ENCODE measurements at places on chromosomes 6 and 20.

DNA sequence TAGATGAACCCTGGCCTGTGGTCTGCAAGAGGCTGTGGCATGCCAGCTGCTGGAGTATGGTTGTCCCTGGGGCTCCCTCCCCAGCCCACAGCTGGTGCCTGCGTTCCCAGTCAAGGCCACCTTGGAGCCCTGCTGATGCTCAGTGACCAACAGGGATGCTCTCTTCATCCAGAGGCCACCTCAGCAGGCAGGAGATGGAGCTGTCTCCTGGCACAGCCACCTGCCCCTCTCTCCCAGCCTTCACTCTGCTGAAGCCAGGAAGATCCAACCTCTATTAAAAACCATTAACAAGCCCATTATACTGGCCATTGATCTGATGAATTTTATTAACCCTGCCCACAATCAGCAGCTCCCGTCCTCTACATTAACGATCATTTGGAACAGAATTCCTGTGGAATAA is 40.4 kb downstream of the ADTRP start:
- DNase-seq, result no peak

- no peak for DNase-seq
Observed at GRCh38 chr6:40882323-40882997, 156.6 kb downstream of the UNC5CL start.

- DNase-seq, result no peak
Observed at GRCh38 chr6:25085756-25086155, 150.0 kb upstream of the RIPOR2 start.

DNA sequence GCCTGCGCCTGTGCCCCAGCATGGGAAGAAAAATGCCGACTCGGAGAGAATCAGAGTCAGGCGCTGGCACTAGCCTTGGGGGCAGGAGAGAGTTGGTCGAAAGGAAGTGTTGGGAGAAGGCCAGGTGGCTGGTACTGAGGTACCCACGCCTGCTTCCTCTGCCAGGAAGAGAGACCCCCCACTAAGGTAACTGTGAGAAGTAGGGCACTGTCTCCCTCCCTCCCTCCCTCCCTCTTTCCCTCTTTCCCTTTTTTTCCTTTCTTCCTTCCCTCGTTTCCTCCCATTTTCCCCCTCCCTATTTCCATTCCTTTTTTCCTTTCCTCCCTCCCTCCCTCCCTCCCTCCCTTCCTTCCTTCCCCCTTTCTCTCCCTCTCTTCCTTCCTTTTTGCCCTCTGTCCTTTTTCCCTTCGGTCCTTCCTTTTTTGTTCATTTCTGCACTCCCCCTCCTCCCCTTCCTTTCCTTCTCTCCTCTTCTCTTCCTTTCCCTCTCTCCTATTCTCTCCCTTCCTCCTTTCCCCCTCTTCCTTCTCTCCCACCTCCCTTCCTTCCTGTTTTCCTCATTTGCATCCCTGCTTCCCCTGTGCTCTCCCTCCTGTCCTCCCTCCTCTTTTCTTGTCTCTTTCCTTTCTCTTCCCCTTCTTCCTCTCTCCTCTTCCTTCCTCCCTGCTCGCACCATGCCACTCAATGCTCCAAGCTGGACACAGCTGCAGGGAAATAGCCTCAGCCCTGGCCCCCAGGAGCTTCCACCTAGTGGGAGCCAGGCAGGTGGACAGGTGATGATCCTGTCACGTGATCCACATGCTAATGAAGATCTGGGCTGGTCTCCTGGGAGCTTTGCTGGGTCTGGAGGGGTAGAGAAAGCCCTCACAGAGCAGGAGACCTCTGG is 148.0 kb downstream of the DHX35 start:
- no peak for DNase-seq

GRCh38 chr6:16481697-16482399 is 243.5 kb downstream of the GMPR start:
- peak; percentile 42 for DNase-seq

GRCh38 chr6:87393026-87393622 is 14.6 kb upstream of the CFAP206 start:
- DNase-seq, result no peak

- DNase-seq, result no peak
Observed at GRCh38 chr20:12159261-12159660, 241.6 kb downstream of the BTBD3 start.

DNA sequence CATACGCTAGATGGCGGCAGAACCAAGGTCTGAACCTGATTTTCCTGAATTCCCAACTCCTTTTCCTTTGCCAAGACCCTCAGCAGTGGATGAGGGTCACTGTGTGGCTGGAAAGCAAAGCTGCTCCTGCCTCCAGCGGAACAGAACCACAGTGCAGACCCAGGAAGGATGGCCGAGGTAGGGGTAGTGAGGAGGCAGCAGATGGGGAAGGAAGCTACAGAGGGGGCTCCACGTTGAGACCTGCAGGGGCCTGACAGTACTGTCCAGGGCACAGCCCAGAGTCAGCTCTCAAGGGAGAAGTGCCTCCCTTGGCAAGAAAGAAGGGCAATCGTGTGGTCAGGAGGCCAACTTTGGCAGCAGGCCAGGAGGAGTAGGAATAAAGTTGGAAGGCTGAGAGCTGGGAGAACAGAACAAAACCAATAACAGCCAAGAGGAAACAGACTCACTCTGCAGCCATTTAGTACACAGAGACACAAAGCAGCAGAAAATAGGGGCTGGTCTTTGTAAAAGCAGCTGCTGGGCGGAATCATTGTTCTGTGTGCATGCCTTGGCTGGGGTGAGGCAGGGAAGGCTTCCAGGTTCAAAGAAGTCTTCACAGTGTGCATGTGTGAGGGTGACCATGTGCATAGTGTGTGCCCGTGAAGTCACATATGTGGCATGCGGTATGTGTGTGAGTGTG is 3.1 kb downstream of the GABRR2 start:
- DNase-seq, result no peak

- no peak for DNase-seq
Observed at GRCh38 chr6:131167773-131168172, 32.5 kb downstream of the AKAP7 start.

DNA sequence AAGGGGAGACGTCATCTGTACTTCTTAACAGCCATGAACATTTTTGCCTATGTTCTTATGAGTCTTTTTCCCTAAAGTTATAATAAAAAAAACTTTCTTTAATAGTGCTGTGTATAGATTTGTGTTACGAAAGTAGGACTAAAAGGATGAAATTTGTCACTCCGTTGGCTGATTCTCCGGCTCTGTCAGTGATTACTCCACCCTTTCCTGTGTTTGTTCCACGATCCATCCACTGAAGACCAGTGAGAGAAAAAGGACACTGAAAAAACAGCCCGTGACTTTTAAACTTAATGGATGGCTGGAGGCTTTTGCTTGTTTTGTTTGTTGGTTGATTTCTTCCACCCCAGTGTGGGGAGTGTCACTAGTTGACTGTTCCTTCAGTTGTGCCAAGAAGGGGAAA is 232.0 kb upstream of the NOX3 start:
- DNase-seq, result no peak

DNA sequence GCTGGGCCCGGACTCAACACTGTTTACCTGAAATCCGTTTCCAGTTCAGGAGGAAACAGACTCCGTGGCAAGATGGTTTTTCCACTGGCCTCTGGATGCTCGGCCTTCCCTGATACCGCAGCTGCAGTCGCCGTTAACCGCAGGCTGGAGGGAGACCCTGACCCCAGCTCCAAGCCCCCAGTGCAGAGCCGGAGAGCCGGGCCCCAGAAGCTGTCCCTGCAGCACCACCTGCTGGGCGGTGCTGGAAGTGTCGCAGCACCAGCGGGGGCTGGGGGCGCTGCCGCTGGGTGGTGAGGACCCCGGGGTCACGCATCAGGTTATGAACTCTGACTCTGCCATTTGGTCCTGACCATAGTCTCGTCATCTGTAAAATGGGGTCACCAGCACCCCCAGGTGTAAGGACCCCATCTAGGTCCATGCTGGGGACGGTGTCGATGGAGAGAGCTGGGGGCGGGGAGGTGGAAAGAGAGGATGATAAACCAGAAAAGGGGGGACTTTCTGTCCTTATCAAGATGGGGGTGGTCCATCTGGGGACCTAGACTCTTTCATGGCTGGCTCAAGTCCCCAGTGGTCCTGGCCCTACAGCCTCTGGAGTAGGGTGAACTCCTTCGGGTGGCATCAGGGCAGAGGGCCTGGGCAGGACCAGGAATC is 20.8 kb upstream of the CHRNA4 start:
- no peak for DNase-seq

GRCh38 chr20:31758521-31758920 is 19.4 kb downstream of the TPX2 start:
- DNase-seq, result no peak

DNA sequence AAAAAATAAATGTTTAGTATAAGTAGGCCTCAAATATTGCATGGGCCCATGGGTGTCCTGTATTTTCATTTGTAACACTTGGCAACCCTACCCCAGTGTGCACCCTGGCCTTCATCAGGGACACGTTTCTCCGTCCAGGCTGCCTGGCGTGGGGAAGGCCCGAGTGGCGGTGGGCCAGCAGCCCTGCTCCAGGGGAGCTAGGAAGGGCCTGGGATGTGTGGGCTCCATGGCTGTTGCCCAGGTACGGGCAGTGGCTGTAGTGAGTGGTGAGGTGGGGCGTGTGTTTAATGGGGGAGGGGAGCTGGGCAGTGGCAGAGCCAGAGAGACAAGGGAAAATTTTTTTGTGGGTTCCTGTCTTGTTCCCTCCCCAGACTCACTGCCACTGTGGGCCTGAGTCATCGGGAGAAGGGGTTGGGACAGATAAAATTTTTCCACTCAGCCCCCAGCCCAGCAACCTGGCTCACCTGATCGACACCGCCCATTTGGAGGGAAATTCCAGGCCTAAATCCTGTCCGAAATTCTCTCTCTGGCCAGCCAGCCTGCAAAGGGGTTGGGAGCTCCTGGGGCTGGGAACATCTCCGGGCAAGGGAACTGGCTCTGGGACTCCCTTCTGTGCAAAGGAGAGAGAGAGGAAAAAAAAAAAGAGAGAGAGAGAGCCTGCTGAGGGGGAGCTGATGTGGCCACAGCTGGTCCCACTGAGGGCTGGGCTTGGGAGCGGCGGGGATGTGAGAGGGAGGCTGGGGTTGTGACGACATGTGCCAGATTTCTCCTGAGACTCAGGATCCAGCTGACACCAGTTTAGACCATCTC is 32.5 kb upstream of the VEGFA start:
- DNase-seq, result no peak

DNA sequence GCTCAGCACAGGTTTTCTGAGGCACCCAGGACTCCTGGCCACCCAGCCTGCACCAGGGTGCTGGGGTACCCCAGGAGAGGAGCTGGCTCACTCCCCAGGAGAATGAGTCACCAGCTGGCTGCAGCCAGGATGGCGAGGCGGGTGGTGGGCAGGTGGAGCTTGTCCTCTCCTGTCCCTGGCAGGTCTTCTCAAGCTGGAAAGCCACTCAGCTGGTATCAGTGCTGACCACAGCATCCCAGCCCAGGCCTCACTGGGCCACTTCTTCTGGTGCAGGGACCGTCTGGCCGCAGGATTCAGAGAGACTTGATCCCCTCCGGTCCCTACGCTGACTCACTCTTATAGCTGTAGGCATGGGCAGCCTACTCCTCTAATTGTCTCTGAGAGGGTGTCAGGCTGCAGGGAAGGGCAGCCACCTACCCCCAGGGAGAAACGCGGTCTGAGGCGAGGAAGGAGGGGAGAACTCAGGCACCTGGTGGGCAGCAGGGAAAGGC is 22.2 kb downstream of the TFEB start:
- DNase-seq, result no peak

- no peak for DNase-seq
Observed at GRCh38 chr6:147390909-147391536, 117.5 kb upstream of the SAMD5 start.

DNA sequence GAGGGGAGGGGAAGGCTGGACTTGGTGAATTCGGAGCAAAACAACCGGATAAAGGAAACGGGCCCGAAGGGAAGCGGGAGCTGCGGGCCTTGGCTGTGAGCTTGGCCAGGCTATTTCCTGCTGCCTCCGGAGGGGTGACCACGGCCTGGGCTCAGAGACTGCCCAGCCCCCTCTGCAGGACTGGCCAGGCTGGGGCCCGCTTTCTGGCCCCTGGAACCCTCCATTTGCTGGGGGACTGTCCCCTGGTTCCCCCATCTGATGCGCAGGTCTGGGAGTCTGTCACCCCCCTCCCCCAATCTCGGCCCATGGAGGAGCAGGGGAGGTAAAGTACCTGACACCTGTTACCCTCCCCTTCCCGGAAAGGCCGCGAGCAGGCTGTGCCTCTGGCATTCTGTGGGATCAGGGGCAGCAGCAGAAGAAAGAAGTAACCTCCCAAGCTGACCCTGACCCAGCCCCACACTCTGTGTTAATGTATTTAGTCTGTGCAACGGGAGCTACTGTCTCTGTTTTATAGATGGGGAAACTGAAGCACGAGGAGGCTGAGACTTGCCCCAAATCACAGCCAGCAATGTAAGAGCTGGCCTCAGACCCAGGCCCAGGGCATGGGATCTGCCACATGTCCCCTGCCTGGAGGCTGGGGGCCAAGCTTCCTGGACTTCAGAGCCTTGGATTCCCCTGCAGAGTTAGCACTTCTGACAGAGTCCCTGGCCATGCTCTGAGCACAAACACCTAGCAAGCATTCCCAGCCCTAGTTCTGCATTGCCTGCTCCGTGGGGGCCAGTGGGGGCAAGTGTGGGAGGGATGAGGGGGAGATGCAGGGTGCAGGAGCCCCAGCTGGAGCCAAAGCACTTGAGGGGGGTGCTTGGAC is 3.5 kb downstream of the C20orf204 start:
- no peak for DNase-seq

- no peak for DNase-seq
Observed at GRCh38 chr6:14706378-14706929, 539.4 kb upstream of the JARID2 start.

- no peak for DNase-seq
Observed at GRCh38 chr6:71481801-71482200, 193.2 kb downstream of the OGFRL1 start.

DNA sequence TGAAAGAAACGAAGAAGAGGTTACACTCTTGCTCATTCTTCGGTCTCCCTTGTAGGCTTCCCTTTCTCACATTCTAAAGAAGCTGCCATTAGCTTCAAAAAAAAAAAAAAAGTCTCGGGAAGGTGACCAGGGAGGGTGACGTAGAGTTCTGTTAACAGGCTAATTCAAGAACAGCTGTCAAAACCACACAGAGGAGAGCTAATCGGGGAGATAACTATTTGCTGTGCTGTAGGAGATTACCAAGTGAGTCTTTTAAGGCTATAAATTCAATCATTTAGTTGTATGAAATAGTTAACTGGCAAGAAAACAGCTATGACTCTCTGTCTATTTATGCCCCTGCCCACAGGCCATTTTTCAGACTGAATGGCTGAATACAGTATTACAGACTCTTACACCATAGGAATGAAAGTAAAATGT is 256.8 kb downstream of the SYNE1 start:
- no peak for DNase-seq

- no peak for DNase-seq
Observed at GRCh38 chr6:106540432-106540831, 88.9 kb downstream of the RTN4IP1 start.

- DNase-seq, result no peak
Observed at GRCh38 chr6:20024316-20024673, 187.1 kb downstream of the ID4 start.

GRCh38 chr6:70823651-70824050 is 133.2 kb downstream of the B3GAT2 start:
- no peak for DNase-seq

- DNase-seq, result no peak
Observed at GRCh38 chr6:51292659-51293058, 474.0 kb downstream of the TFAP2B start.

DNA sequence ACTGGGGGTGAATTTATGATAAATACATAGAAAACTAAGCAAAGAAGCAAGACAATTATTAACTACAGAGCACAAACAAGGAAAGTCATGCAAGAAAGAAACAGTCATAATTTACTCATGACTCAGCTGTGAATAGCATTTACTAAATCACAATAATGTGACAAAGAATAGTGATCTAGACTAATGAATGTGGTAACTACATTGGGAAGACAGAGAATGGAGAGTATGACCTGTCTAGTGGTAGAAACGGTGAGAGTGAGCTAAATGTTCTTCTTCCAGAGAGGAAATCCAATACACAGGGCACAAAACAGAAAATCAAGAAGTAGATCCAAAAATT is 153.5 kb upstream of the DST start:
- DNase-seq, result no peak

All from stimulated activated CD8-positive, alpha-beta memory T cell treated with anti-CD3 and anti-CD28 coated beads, Interleukin-4, amount 100 ng/mL, for 1 hour (primary cell).